ENCODE measurements at places on chromosomes 11 and 22.

DNA sequence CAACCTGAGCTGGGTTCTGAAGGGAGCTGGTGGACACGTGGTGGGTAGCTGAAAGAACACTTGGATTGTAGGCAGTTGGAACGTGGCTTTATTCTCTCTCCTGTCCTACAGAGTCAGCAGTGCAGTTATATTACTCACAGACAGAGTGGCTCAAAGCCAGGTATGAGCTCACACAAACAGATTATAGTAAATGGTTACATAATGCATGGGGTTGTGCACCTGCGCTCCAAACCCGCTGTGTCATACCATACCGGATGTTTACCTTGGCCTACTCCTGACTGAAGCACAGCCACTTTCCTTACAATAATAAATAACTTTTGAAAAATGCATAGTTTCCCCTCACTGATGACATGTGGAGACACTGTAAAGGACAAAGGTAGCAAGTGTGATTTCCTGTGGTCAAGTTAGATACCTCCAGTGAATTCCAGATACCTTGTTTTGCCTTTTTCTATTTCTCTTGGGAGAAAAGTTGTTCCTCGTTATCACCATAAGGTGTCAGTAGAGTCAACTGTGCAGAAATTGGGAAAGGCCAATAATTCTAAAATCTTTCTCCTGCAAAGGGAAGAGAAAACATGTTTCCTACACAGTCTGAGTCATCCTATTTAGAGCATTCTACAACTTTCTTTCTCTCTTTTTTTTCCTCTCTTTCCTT is 13.5 kb downstream of the MS4A6A start:
- no peak for DNase-seq

- DNase-seq = no peak
Measured at GRCh38 chr22:47012589-47013370, 250.3 kb downstream of the TBC1D22A start.

DNA sequence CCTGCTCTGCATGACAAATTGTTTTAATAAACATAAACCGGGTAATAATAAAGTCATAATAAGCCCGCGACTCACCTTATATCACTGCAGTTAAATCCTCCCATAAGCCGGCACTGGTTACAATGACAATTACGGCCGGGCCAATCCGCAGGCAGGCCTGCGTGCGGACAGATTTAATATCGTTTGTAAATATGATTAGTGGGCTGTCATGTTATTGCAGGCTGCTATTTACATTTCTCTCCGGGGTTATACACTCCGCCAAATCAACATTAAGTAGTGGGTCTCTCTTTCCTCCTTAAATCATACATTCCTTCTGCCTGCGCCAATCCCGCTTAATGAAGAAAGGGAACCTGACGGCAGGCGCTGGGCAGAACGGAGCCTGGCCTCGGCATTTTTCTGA is 51.8 kb upstream of the LMO1 start:
- no peak for DNase-seq

- no peak for DNase-seq
Measured at GRCh38 chr11:126280595-126280994, 2.3 kb upstream of the TIRAP start.

GRCh38 chr11:12121517-12121916 is 11.1 kb downstream of the MICAL2 start:
- no peak for DNase-seq

GRCh38 chr11:110124605-110125004 is 31.4 kb downstream of the ZC3H12C start:
- no peak for DNase-seq

GRCh38 chr11:74185285-74185684 is 14.2 kb downstream of the PPME1 start:
- DNase-seq = no peak

DNA sequence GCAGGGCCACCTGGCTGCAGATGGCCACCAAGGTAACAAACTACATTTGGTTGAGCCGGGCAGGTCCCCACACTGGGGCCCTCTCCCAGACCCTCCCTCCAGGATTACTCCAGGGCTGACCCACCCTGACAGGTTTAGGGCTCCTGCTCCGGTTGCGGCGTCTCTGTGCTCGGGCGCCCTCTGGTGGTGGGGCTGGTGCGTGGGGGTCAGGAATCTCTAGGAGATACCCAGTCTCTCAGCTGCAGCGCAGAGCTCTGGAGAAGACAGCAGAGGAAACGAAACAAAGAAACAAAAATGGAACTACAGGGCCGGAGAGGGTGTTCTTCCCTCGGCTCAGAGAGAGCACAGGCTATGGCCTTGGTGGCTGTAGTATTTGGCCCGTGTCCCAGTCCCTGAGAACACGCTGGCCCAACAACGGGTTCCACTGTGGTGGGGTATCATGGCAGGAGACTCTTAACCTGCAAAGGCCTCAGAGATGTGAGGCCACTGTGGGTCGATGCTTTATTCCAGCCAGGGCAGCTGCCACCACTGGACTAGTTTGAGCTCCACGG is 2.4 kb downstream of the C11orf96 start:
- DNase-seq = peak; percentile 81

GRCh38 chr11:126410649-126411048 is 55.2 kb downstream of the ST3GAL4 start:
- no peak for DNase-seq

GRCh38 chr22:45683248-45683647 is 11.6 kb downstream of the ATXN10 start:
- DNase-seq = no peak

DNA sequence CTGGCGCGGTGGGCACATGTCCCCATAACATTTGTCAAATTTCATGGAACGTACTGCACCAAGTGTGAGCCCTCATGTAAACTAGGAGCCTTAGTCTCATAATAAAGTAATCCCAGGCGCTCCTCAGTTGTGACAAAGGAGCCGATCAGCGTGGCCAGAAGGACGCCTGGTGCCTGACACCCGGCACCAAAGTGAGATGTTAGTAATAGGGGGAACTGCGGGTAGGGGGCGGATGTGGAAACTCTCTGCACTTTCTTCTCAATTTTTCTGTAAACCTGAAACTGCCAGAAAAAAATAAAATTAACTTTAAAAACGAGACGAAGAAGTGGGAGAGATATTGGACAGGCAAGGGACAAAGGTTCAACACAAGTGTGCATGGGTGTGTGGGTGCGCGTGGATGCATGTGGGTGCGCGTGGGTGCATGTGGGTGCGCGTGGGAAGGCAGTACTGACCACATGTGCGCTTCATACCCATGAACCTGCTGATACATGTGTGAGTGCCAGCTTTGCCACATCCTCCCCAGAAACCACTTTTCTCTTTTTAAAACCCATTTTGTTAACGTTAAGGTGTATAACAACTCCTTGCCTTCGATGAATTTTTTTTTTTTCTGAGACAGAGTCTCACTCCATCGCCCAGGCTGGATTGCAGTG is 55.4 kb upstream of the LINC01488 start:
- DNase-seq = peak; percentile 16

DNA sequence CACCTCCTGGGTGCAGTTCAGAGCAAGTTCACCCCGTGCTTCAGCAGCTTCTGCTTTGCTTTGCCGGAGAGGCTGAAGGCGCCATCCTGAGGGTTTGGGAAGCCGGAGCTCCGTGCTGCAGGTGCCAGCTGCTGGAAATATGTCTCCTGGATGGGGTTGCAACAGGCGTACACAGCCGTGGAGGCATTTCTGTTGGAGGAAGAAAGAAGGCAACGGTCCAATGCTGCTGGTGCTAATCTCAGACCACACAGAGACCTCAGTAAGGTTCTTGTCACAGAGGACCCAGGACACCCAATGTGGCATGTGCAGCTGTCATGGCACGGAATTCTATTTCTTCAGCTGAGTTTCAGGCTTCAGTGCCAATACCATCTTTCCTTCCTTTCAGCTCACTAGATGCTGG is 24.2 kb downstream of the ASPHD2 start:
- no peak for DNase-seq

DNA sequence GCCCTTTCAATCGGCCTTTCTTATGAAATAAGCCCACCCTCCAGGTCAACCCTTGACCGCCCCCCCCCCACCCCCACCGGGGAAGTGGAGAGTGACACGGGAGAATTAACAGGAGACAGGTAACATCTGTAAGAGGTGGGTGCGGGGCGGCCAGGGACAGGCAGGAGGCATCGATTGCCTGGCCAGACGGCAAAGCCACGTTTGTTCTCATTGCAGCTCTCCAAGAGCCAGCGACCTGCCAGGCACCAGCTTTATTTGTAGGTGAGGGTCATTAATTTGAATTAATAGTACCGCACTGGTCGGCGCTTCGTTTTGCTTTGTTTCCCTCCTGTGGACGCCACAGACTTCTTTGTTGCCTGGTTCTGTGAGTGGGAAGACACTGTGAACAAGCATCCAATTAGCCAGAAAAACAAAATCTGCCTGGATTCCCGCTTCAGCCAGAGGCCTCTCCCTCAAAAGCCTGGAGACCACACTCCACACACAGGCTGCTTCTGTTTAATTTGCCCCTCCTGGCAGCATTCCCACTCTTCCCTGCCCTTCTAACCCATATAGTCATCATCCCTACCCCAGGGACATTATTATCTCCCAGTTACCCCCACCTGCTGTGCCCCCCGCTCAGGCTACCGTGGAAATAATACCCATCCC is 104.5 kb upstream of the OPCML start:
- DNase-seq = no peak

- no peak for DNase-seq
Measured at GRCh38 chr11:94558468-94558867, 8.7 kb upstream of the PIWIL4 start.

DNA sequence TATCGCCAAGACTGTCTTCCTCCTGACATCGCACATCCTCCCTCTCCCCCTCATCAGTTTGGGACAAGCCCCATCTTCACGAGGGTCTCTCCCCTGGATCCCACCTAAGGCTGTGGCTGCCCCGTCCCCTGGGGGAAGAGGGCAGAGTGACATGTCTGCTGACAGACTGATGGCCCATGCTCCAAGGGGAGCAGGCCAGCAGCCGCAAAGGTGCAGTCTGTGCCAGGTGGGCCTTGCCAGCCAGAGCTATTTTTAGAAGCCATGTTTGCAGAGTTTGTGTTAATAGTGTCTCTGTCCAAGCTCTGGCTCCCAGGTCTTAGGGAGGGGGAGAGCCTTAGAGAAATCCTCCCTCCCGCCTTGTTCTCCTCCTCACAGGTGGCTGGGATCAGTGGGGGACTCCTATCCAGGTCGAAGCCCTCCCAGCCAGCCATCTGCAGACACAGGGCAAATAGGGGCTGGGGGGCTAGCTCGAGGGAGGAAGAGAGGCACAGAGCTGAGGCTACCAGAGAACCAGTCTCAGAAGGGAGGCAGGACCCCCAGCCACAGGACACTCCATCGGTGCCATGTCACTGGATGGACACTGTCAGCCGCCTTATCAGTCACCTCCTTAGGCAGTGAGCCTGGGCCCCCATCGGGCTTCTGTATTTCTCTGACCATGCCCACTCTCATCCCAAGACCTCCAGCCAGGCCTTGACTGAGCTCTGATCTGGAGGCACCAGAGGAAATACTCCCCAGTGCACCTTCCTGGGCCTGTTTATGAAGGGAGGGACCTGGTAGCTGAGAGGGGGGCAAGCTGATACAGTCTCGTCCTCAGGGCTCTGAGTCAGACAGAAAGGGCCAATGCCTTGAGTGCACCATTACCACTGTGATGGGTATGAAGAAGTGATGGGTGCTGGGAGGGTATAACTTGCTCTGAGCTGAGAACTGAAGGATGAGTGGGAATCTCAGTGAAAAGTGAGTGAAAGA is 49.3 kb downstream of the CHRDL2 start:
- no peak for DNase-seq

DNA sequence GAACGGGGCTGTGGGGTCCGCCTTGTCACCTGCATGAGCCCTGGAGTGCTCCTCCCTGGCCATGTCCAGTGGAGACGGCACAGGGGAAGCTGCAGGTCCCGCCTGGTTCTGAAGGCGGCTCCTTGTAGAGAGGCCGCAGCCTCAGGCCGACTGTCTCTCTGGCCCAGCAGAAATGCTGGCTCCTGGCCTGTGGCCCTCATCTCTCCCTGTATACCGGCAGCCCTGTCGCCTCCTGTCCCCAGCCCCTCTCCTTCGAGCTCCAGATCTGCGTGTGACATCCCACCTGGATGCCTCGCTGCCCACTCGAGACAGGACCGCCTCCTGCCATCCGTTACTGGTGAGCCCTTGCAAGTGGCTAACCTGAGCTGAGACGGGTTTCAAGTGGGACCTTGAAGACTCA is 73.6 kb downstream of the PHF21B start:
- no peak for DNase-seq

- DNase-seq = no peak
Measured at GRCh38 chr22:40533712-40534378, 102.7 kb downstream of the MRTFA start.

GRCh38 chr11:124674571-124674970 is 867 bp downstream of the SPA17 start:
- no peak for DNase-seq

GRCh38 chr22:42363892-42364291 is 68.3 kb downstream of the NFAM1 start:
- no peak for DNase-seq

DNA sequence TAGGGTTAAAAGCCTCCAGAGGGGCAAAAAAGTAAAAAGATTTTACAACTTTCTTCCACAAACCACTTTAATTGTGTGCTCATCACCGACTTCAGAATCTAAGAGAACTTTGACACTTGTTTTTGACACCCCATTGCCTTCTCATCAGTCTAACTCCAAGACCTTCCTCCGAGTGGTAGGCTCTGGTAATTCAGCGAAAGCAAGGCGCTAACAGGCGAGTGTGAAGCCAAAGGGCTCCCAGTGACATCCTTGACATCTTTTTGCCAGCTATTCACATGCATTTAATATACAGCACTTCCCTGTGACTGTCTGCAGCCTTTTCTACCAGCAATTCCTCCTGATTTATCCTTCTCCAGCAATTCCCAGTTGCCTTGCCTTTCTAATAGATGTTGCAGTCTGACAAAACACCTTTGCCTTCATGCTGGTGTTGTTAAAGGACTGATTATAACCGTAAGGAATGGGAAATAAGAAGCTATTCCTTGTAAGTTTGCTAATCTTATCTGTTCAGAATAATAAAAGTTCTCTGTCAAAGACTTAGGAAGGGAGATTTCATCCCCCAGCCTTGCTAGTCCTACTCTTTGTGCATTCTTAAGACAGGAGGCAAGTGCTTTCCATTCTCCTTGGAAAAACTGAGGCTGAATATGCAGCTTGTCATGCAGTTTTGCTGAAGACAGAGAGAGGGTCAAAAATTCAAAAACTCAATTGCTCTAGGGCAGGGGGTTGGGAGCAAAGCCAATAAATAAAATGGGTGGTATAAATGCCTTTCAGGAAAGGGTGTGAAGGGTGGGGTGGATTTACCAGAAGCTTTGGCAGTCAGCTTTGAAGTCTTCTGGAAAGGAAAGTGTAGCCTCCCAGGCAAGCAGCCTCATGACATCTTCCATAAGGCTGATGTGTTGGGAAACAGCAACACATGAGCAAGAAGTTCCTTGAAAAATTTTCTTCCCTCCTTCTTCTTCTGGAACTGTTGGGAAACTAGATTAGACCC is 39.1 kb downstream of the SNX19 start:
- no peak for DNase-seq

- DNase-seq = no peak
Measured at GRCh38 chr11:88280673-88281316, 56.7 kb downstream of the CTSC start.

All from activated CD8-positive, alpha-beta memory T cell treated with anti-CD3 and anti-CD28 coated beads for 48 hours (primary cell).